Fibroblast of the aortic adventitia (primary cell): ENCODE measurements at places on chromosomes 12 and 14.
A peak's percentile ranks its signal among the peaks of the same experiment; 100 is the strongest.

GRCh38 chr12:32248441-32249140 is 141.9 kb downstream of the BICD1 start:
- DNase-seq: no peak

GRCh38 chr14:68747393-68747792 is 45.5 kb downstream of the ZFP36L1 start:
- DNase-seq: no peak

- DNase-seq: peak; percentile 44
These were observed 22.3 kb downstream of the MNAT1 start for GRCh38 chr14:60756847-60757246.

GRCh38 chr12:79933043-79933442 is 1.9 kb downstream of the PPP1R12A start:
- no peak for DNase-seq

DNA sequence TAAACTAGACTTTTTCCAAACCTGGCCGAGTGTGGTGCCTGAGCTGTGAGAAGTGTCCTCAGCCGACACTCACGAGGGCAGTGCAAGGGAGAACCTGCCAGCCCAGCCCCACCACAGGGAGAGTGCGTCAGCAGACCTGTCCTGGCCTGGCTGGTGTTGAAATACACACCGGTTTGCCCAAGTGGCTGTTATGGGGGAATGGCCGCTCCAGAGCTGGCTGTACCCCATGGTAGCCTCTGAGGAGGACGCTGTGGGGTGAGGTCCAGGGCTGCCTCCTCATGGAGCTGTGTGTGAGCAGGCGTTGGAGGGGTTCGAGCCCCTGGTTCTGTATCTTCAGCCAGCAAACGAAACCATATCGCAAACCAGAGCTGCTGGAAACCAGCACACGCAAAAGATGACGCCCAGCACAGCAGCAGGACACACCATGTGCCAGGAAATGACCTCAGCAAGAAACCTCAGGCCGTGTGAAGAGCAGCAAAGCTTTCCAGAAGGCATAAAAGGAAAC is 9.4 kb downstream of the ANKRD9 start:
- peak; percentile 96 for DNase-seq

DNA sequence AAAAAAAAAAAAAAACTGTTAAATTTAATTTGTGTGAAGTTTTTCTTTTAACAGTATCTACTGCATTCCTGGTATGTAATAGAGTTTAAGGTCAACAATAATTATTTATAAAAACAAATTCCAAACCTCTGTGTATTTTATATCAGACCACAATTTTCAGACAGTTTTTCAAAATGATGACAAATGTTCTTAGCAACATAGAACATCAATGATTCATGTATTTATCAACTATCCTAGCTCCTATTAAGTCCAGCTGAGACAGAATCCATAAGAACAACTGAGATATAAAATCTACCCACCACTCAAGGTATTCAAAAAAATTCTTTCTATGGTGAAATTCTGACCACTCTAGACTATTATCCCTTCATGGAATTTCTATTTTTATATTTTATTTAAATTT is 144.5 kb downstream of the EPS8 start:
- DNase-seq: peak; percentile 25

GRCh38 chr12:11795913-11796459 is 146.5 kb downstream of the ETV6 start:
- DNase-seq: peak; percentile 71

DNA sequence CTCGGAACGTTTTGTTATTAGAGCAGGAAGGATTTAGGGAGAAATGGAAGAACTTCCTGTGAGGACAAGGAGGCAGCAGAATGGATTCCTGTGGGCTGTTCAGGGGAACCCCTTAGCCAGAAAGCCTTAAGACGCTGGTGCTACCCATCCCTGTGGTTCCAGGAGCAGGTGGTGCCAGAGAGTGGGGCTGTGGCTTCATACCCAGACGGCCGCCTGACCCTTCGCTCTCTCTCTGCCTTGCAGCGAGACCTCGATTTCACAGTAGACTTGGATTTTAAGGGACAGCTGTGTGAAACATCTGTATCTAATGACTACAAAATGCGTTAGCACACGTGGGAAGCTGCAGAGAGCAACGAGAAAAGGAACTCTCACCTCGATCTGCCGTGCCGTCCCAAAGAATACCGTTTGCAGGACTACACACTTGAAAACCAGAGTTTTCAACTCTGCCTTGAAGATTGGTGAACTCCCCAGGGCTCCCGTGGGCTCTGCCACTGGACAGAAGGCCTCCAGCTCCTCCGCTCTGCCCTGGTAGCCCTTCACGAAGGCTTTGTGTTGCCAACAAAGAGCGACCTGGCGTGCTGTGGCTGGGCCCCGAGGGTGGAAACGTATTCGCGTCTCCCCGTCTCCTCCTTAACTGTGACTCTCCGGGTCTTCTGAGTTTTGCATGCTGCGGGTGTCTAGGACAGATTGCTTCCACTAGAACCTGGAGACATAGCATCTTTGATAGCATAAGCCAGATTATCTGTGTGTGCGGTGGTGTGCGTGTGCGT is 102.0 kb downstream of the PRMT8 start:
- DNase-seq: no peak

DNA sequence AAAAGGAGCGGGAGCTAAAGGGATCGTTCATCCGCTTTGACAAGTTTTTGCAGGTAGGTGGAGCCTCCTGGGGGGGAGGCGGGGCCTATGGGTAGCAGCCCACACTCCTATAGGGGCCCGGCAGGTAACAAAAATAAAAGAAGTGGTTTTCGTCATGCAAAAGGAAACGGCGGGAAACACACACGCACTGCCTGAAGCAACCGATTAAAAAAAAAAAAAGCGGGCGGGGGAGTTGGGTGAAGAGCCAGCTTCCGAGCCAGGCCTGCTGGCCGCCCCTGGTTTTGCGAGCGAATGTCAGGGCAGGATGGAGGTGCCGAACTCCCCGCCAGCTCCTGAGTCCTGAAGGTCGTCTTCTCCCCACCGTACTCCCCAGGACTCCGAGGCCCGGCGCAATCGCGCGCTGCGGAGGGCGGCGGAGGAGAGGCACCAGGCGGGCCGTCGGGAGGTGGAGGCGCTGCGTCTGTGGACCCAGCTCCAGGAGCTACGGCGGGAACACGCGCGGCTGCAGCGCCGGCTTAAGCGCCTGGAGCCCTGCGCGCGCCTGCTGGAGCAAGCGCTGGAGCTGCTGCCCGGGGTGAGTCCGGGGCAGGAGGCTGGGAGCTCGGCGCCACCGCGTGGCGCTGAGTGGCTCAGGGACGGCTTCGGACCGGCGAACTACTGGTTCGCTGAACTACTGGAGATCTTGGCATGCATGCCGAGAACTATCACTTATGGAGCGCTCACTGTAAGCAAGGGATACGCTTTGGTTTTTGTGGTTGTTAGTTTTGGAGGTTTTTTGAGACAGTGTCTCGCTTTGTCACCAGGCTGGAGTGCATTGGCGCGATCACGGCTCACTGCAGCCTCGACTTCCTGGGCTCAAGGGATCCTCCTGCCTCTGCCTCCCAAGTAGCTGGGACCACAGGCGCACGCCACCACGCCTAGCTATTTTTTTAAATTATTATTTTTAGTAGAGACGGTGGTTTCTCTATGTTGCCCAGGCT is 3.6 kb downstream of the CFAP73 start:
- peak; percentile 64 for DNase-seq

DNA sequence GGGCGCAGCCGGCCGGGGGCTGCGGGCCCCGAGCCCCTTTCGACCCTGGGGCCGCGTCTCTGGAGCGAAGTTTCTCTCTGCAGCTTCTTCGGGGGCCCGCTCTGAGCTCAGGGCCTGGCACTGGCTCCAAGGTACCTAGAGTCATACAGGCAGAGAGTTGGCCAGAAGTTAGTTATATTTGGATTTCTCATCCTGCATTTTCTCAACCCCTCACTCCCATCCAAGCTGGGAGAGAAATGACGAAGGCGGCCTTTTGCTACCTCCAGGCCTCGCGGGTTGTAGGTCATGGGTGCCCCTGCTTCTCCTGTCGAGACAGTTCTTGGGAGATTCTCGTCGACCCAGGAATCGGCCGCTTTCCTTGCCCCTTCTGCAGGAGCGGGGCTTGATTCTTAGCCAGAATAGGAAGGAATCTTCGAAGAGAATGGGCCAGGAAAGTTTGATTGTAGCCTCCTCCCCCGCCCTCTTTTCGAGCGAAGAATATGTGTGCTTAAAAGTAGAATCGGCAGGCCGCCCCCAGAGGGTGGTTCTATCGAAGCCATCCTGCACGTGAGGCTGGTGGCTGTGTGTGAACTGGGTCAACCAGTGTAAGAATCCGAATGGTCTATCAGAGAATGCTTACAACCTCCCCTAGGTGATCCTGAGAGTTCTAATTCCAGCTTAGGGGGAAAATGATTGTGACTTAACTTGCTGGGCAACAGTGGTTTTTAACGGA is 785 bp downstream of the MLEC start:
- peak; percentile 24 for DNase-seq

DNA sequence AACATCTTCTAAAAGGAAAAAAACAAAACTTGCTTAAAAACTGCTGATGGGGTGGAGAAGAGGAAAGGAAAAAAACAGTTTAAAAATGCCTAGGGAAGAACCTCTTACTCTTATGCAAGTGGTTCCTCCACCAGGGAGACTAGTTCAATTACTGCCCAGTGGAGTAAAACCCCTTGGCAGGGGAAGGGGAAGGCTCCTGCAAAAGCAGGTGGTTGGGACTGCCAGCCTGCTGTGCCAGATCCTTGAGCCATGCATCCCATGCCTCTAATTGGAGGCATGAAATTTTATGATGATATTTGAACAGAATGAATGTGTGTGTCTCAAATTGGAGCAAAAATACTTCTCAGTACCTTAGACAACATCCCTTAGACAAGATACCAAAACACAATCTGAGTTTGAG is 118.8 kb downstream of the FSCB start:
- DNase-seq: no peak

GRCh38 chr12:13004986-13005385 is 4.9 kb upstream of the HEBP1 start:
- no peak for DNase-seq

DNA sequence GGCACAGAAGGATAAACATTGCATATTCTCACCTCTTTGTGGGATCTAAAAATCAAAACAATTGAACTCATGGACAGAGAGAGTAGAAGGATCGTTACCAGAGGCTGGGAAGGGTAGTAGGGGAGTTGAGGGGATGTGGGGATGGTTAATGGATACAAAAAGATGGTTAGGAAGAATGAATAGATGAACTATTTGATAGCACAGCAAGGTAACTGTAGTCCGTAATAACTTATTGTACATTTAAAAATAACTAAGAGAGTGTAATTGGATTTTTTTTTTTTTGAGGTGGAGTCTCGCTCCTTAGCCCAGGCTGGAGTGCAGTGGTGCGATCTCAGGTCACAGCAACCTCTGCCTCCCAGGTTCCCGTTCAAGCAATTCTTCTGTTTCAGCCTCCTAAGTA is 52.0 kb downstream of the NUBPL start:
- DNase-seq: no peak

- DNase-seq: no peak
These were observed 37.2 kb downstream of the SMOC1 start for GRCh38 chr14:69916396-69916795.

- no peak for DNase-seq
These were observed 123.5 kb downstream of the CALM1 start for GRCh38 chr14:90520326-90520725.

GRCh38 chr12:93149229-93149628 is 220.1 kb upstream of the EEA1 start:
- DNase-seq: no peak

DNA sequence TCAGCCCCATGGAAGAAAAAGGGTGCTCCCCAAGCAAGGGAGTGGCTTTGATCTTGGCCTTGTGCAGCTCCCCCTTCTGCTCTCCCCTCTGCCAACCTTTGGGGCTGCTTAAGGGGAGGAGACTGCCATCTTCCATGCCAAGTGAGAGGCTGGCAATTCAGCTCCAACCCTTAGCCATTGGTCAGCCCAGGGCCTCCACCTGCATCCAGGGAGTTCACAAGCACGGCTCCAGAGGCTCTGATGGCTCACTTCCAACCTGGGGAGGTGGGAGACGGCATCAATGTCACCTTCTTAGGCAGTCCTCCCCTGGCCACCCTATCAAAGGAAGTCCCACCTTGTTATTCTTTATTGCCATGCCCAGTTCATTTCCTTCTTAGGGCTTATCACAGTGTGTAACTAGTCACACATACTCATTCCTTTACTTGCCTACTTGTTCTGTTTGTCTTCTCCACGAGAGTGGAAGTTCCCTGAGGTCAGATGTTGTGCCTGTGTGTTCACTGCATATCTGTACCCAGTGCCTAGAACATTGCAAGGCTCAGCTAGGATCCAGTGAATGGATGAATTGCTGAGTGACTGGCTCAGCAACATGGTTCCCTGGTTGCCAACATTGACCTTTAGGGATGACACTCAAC is 5.0 kb downstream of the HDAC7 start:
- DNase-seq: no peak

GRCh38 chr12:75086091-75087038 is 123.3 kb downstream of the KCNC2 start:
- peak; percentile 75 for DNase-seq

GRCh38 chr12:104627231-104627989 is 170.7 kb downstream of the CHST11 start:
- DNase-seq: no peak

DNA sequence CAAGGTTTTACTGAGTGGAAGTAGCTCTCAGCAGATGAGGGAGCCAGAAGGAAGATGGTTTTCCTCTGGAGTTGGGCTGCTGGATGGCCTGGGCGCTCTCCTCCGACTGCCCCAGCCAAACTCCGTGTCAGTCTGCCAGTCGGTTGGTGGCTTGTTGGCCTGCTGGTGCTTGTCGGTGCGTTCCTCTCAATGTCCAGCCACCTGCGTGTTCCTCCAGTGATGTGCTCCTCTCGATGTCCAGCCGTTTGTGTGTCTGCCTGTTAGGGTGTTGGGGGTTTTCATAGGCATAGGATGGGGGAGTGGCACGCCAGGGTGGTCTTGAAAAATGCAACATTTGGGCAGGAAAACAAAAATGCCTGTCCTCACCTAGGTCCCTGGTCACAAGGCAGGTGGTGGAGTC is 37.0 kb upstream of the LDHB start:
- no peak for DNase-seq

DNA sequence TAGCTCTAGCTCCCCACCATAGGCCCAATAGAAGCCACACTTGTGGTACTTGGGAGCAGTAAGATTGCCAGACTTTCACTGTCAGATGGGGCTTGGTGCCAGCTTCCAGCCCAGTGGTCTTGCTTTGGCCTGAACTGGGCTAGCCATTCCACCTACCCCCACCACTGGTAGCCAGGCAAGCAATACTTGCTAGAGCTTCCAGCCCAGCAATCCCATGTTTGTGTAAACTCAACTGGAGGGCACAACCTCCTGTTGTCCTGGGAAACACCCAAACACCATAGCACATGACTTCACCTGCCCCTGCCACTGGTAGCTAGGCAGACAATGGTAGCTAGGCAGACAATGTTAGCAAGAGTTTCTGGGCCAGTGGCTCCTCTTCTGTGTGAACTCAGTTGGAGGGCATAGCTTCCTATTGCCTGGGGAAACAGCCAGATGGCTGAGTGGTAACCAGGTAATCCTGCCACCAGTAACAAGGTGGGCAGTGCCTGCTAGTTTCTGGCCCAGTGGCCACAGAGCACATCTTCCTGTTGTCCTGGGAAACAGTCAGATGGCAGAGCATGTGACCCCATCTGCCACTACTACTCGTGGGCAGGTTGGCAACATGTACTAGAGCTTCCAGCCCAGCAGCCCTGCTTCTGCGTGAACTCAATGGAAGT is 5.6 kb upstream of the OR6C76 start:
- no peak for DNase-seq

- DNase-seq: no peak
These were observed 1.3 kb downstream of the CLSTN3 start for GRCh38 chr12:7131502-7131866.

GRCh38 chr14:54002653-54003052 is 46.0 kb upstream of the BMP4 start:
- DNase-seq: peak; percentile 55

- peak; percentile 56 for DNase-seq
These were observed 67.4 kb upstream of the FBRSL1 start for GRCh38 chr12:132422381-132423043.
